ENCODE measurements at places on chromosomes 5 and 9.

DNA sequence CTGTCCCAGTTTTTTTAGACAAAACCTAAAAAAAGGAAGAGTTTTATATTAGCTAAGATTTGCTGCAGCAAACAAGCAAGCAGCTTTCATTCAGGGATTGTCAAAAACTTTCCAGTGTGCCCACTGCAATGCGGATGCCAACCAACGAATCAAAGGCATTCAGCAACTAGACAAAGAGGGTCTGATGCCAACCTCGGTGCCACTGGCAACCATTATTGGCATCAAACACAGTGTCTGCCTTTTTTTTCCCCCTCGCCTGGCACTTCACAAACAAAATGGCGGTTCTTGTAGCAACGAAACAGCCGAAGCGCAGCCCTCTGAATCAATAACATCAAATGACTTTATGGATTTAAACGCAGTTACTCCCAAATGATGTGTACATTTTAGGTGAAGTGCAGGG lies 10.4 kb downstream of the NFIB start:
- peak; percentile 96 for DNase-seq

- DNase-seq, result no peak
Measured at GRCh38 chr5:130529511-130530485, 625.5 kb downstream of the CHSY3 start.

DNA sequence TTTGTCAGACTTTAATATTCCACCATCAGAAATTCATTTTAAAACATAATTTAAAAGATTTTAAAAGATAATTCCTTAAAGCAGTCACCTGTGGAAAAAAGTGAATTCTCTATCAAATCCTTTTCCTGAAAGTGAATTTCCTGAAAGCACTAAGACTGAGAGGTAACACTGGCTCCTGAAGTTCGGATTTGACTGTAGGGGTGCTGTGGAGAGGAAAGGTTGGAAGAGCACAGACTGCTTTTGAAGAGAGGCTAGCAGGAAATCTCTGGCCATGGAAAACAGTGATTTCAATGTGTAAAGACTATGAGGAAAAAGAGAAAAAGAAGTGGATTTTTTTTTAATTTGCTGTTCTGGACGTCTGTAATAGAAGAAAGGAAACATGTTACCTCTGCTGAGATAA lies 35.7 kb upstream of the TMEM161B start:
- DNase-seq, result no peak

GRCh38 chr9:33287087-33287490 lies 3.2 kb upstream of the NFX1 start:
- DNase-seq, result peak; percentile 72

GRCh38 chr5:52582313-52582712 lies 205.4 kb upstream of the ITGA1 start:
- no peak for DNase-seq

DNA sequence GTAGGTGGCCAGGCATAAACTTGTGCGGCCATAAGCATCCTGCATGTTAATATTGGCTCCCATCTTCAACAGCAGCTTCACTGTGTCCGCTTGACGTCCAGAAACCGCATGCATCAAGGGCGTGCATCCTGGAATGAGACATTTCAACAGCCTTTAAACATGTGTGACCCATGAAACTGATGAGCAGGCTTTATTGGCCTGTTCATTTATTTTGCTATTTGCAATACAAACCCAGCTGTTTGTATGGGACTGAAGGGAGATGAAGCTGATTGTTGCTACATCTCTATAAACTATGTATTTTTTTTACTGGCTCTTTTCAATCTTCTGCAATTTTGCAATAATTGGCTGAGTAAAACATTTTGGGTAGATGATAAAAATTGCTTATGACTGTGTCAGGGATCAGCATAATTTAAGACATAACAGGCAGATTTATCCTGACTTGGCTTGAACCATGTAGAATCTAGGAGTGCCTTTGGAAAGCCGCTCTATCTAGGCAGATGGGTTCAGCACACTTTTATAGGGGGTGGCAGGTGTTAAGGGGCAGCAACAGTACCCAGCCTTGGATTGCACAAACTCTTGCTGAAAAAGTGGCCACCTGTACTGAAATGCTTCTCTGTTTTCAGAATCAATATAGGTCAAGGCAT lies 56.9 kb downstream of the ANKRD55 start:
- DNase-seq, result no peak

DNA sequence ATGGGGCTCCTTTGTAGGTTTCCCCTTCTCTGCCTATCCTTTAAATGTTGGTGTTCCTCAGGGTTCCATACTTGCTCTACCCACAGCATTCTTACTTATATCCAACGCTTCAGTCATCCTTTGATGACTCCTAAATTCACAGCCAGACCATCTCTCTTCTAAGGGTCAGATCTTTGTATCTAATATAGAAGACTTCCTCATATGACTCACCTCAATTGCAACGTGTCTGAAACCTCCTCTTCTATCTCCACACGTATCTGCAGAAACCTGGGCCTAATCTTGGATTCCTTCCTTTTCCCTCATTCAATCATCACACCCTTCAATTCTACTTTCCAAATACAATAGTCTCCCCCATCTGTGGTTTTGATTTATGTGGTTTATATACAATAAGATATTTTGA lies 68.3 kb downstream of the HMGCR start:
- DNase-seq, result no peak

DNA sequence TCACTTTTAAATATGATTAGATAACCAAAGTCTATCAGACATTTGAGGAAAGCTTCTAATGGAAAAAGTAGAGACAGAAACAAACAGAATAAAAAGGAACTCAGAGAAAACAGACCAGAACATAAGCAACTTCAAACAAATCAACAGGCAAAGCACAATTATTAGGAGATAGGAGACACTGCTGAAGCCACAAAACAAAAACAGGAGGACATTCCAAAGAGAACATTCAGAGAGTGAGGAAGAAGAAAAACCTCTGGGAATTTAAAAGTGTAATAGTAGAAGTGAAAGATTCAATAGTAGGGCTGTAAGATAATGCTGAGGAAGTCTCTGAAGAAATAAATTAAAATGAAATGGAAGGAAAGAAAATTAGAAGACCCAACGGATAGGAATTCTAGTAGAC lies 83.2 kb upstream of the TBCA start:
- no peak for DNase-seq
